ENCODE measurements at places on chromosomes 13 and 19. TPM values are rescaled to one million over a fixed set of nuclear protein-coding genes. Genes with fewer than 3 reads are reported as not detected.

GRCh38 chr13:113557013-113557412, 27.5 kb upstream of the TFDP1 start:
- no peak for DNase-seq

DNA sequence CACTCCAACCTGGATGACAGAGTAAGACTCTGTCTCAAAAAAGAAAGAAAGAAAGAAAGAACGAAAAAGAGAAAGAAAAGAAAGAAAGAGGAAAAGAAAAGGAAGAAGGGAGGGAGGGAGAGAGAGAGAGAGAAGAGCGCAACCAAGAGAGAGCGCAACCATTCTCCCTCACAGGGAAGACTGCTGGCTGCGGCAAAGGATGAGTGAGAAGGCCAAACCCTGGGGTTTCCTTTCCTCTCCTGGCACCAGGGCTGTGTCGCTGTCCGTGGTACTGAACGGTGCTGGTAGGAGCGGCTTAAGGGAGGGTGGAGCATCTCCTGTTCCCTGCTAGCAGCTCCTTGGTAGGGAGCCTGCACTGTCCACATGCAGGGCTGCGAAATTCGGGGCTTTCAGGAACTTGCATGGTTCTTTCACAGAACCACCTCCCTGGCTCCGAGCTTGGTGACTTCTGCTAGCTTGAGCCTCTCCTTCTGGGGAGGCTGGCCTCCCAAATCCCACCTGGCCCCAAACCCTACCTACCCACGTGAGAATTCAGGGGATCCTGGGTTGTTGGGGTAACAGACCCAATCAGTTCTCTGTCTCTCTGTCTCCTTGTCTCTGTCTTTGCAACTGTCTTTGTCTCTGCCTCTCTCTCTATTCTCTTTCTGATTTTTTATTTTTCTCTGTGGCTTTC, 51.1 kb upstream of the ZNRF4 start:
- DNase-seq = peak; percentile 84

DNA sequence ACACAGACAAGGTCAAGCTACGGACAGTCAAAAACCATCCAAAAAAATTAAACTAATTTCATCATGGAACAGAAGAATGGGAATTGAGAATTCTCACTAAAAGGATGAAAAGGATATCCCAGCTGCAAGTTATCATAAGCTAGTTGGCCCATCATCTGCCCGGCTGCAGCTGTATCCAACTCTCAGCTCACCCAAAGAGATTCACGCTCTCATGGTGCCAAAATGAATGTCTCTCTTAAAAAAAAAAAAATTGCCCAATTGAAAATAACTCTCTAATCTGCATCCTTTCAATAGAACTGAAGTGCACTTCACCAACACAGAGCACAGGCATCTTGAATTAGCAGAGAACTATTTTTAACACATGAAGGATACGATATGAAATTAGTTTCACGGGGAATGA, 20.0 kb downstream of the ENOX1 start:
- DNase-seq = no peak

GRCh38 chr13:26022538-26023292, 29.1 kb downstream of the SHISA2 start:
- DNase-seq = peak; percentile 84

DNA sequence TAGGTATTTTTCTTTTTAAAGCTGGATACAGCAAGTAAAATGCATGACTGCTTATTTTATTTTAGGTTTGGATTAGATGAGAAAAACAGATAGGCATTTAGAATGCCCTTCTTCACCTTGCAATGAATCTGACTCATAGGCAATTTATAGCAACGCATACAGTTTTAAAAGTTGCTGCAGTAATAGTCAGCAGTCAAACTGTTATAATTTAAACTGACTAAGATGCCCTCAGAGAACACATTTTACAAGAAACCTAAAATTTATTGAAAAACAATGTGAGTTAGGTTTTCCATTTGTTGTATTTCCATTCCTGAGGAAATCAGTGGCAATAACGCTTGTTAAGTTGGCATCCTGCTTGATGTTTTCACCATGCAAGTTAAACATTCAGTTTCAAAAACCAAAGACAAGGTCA, 1128.2 kb upstream of the PCDH9 start:
- no peak for DNase-seq

DNA sequence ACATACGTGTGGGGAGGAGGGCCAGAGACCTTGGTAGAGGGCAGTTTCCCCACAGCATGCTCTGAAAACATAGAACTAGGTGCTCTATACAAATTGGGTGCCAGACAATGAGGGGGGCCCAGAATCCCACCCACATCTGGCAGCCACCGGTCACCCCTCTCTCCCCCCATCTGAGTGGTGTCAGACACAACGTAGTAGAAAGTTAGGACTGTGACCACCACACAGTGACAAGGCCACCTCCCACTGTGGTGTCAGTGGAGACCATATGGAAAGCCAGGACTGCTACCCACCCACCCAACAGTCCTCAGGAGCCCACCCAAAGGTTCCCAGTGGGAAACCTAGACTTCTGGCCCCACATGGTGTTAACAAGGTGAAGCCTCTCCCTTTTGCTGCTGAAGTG, 2.1 kb upstream of the ATP4B start:
- DNase-seq = no peak

- no peak for DNase-seq
Measured at GRCh38 chr19:1841209-1841924, 6.9 kb downstream of the REXO1 start.

SHC2 gene
- total RNA-seq = not detected

ZC3H4 gene
- total RNA-seq = 66.1 TPM

PPAN gene
- 41.1 TPM for total RNA-seq

CYP4F8 gene
- not detected for total RNA-seq

EIF3K gene
- total RNA-seq = 227 TPM

Data from HFFc6 (cell line).